ENCODE measurements at places on chromosomes 11 and 22.

DNA sequence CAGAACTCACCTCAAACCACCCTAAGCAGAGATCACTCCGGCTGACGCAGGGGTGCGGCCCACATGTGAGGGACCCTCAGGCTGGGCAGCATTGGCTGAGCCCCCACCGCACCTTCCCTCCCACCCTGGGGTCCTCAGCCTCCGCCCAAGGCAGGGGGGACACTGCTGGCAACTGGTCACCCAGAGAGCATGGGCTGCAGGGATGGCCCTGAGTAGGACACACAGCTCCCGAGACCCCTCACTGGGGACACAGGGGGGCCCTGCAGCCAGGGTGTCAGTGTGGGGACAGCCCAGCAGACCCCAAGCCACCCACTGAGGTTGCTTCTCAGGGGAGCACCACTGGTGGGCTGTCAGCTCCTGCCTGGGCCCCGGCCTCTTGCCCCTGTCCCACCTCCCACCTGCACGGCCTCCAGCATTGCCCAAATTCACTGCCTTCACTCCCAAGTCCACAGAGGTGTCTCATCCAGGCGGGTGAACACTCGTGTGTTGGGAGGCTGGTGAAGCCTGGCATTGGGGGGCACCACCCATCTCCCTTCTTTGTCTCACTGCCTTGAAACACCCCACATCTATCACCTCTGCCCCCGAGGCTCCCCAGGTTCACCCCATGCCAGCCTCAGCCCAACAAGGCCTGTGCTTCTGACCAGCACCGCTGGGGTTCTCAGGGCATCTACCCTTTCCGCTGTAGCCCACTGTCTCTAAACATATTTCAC lies 4.7 kb downstream of the C11orf21 start:
- no peak for DNase-seq

- peak; percentile 97 for DNase-seq
Observed at GRCh38 chr11:62560566-62561103, 13.1 kb downstream of the EEF1G start.

DNA sequence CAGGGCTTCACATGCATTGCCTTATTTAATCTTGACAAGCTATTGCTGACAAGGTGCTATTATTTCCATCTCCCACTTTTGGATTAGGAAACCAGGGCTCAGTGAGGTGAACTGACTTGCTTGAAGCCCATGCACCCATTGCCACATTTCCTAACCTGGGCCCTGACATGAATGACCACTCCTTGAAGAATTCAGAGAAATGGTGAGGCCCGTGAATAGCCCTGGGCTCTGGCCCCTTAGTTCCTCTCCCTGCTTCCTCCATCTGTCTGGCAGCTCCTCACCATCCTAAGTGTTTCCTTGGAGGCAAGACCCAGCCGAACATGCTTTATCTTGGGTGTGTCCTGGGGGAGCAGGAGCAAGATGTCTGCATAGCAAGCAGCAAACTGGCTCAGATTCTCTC lies 56.1 kb upstream of the NECTIN1 start:
- DNase-seq: no peak

DNA sequence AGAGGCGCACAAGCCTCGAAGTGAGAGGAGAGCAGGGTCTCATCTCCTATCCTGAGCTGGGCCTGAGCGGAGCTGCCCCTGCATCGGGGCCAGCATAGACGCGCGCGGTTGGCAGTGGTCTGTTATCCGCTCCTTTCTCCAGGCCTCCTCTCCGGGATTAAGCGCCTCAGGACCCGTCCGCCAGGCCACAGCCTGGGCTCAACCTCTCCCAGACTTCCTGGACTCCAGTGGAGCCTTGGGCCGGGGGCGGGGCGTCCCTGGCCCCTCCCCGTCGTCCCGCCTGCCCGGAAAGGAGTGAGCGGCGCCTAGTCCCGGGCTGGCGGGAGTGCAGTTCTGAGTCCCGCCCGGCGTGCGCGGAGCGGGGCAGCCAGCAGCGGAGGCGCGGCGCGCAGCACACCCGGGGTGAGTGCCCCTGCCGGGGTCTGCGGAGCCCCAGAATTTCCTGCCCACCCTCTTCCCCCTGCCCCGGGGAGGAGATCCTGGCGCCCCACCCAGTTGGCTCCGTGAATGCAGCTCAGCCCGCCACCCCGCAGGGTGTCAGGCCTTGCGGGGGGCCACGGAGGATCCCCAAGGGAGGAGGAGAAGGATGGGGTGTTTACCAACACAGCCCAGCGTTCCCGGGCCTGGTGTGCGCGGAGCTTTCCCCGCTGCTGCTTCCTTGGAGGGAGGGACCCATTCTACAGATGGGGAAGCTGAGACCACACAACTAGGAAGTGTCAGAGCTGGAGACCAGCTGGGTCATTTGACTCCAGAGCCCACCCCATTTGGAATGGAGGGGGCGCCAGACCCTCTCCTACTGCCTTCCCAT lies at the start of gene TCIRG1:
TSS of gene TCIRG1 (plus strand) at position 308 of the 808 bp plus-strand sequence. CDS start 2,247 bp downstream, outside the sequence.
- no peak for DNase-seq

- DNase-seq: no peak
Observed at GRCh38 chr22:40529821-40530220, 106.7 kb downstream of the MRTFA start.

GRCh38 chr11:65538232-65538914 lies 13.5 kb downstream of the SCYL1 start:
- no peak for DNase-seq

GRCh38 chr22:23688571-23688970 lies 2.2 kb upstream of the RGL4 start:
- DNase-seq: no peak

DNA sequence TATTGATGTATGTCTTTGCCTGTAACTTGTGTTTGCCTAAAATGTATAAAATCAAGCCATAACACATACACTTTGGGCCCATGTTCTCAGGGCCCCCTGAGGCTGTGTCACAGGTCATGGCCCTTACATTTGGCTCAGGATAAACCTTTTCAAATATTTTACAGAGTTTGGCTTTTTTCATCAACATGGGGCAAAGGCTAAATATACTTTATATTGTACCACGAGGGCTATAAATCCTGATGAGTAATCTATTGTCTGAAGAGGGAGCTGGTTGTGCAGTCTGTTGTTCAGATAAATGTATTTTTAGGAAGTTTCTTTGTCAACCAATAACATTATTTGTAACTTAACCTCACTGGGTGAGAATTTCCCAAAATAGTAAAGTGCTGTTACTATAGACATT lies 404.6 kb upstream of the DDI1 start:
- DNase-seq: no peak

GRCh38 chr11:27388001-27388400 lies 25.0 kb upstream of the CCDC34 start:
- DNase-seq: no peak

Measured in HFF-Myc (cell line).